Stimulated activated CD8-positive, alpha-beta memory T cell treated with anti-CD3 and anti-CD28 coated beads, Interleukin-7, amount 100 ng/mL, for 24 hours (primary cell): ENCODE measurements at places on chromosomes 2 and 18.

DNA sequence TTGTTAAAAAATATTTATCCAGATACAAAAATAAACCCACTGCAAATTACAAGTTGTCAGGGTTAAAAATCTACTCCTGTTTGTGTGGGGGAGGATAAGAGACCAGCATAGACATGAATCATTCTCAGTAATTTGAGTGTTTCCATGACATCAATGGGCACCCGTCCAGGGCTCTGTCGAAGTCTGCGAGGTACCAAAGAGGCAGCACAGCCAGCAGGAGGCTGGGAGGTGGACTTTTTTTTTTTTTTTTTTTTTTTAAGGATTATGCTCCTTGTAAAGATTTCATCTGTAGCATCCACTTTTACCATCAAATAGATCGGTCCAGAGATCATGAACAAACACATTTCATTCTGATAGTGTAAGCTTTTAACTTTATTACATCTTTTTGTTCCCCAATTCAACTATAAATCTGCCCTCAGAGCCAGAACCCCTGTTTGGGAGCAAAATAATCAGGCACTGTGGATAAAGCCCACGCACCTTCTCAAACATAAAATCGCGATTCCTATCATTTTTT, 182.0 kb downstream of the TCF4 start:
- no peak for DNase-seq

- DNase-seq, result no peak
Observed at GRCh38 chr2:69097891-69098655, 85.1 kb downstream of the ANTXR1 start.

- DNase-seq, result no peak
Observed at GRCh38 chr2:199589306-199589705, 131.6 kb upstream of the SATB2 start.

GRCh38 chr2:111068435-111069058, 52.2 kb upstream of the BCL2L11 start:
- DNase-seq, result no peak

GRCh38 chr2:73260338-73260984, 23.8 kb downstream of the FBXO41 start:
- no peak for DNase-seq

GRCh38 chr2:219557791-219558785, 13.3 kb downstream of the OBSL1 start:
- DNase-seq, result no peak

DNA sequence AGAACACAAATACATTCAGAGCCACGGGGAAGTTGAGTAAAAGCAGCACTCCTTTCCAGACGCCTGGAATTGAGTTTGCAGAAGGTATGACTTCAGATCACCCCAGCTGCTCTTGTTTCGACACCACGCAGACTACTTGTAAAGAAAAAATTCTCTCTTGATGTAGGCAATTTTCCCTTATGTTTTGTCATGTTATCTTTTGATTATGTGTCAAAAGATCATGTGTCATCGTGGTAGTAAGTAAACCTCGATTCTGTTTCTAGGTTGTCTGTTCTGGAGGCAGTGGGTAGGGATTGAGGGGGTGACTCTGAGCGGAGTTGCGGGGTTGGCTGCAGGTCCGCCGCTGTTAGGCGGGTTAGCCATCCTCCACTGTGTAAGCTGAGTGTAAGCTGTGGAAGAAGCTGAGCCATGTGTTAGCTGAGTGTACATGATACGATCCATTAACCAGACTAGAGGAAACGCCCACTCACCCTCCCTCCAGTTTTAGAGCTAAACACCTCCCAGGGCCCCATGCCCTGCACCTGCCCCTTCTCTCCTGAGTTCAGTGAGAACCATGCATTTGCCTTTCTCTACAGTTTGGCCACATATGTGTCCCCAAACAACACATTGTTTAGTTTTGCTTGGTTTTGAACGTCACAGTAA, 181.8 kb downstream of the SNTG2 start:
- DNase-seq, result no peak

DNA sequence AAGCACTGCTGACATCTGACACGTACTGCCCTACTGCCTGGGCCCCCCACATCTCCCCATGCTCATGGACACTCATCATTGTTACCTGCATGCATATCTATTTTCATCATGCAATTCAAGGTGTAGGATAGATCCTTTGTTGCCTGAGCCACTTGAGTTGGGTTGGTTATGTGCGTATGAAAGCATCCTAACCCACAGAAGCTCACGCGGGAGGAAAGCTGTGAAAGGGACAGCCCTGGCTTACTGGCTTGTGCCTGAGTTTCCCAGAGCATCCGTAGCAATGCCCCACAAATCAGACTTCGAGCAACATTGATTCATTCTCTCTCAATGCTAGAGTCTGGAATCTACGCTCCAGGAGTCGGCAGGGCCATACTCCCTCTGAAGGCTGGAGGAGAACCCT, 285.5 kb downstream of the PHLPP1 start:
- no peak for DNase-seq

DNA sequence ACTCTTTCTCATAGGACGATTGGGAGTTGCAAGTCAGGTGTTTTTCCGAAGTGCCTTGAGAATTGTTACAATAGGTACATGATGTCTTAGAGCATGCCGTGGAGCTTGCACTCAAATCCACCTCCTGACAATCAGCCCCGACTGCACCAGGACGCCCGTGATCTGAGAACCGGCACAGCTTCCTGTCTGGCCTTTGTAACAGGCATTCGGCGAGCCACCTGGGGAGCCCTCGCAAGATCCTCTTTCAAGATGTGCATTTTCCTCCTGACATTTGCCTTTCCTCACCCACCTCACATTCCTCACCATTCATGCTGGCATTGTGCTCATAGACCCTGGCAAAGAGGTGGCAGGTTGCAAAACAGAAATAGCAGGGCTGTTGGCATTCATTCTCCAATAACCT, 427.3 kb downstream of the GALR1 start:
- DNase-seq, result no peak

DNA sequence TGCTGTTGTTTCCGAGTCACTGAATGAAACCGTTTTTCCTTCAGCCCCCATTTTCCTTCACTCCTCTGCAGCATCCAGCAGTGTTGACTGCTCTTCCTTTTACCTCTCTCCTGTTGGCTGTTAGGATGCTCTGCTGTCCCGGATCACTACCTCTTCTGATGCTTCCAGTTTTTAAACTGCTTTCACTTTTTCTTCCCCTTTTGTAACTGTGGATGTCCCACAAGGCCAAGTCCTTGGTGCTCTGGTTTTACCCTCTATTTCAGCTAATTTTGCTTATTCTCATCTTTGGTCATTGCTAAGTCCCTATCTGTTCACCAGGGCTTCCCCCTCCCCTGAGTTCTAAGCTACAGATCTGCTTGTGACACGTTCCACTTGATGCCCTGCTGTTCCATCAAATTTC, 39.4 kb upstream of the MAP4K3 start:
- no peak for DNase-seq

DNA sequence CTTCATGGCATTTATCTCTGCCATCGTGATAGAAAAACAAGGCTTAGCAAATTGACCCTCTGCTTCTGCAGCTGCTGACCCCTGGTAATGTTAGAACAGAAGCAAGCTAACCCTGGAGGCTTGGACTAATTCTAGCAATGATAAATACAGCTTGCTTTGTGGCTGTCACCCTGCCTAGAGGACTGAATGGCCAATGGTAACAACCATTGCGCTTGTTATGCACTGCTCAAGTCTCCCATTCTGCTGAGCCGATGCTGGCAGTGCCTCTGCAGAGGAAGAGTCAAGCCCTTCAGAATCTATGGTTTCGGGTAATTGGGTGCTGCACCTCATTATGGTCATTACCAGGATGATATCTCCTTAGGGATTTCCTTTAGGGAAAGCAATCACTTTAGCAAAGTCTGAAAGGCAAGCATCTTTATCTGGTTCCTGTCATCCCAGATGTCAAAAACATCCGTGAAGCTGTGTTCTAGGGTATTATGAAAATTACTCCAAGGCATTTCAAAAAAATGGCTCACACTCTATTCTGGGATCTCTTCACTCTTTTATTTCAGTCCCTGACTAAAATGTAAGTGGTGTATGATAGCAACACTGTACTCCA, 186.8 kb upstream of the DLGAP1 start:
- DNase-seq, result no peak

DNA sequence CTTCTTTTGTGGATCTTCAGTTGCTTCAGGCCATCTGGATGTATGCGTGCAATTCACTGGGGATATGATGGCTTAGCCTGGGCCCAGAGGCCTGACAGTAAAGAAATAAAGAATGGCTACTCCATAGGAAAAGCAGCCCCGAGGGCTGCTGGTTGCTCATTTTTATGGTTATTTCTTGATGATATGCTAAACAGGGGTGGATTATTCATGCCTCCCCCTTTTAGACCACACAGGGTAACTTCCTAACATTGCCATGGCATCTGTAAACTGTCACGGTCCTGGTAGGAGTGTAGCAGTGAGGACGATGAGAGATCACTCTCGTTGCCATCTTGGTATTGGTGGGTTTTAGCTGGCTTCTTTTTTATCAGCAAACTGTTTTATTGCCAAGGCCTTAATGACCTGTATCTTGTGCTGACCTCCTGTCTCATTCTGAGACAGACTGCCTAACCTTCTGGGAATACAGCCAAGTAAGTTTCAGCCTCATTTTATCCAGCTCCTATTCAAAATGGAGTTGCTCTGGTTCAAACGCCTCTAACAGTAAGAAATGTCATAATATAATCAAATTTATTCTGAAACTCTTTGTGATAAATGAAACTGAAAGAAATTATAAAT, 60.5 kb downstream of the DSEL start:
- DNase-seq, result no peak

DNA sequence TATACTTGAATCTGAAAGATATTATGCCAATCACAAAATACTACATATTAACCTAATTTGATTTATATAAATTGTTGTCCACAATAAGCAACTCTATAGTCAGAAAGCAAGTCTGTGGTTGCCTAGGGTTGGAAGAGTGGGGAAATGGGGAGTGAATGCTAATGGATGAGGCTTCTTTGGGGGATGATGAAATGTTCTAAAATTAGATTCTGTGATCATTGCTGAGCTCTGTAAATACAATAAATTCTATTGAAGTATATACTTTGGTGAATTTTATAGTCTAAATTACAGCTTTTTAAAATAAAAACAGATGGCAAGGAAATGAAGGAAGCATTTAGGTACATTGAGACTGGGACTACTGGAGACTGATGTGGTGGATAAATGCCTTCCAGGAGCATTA, 275.5 kb downstream of the MBD2 start:
- no peak for DNase-seq

DNA sequence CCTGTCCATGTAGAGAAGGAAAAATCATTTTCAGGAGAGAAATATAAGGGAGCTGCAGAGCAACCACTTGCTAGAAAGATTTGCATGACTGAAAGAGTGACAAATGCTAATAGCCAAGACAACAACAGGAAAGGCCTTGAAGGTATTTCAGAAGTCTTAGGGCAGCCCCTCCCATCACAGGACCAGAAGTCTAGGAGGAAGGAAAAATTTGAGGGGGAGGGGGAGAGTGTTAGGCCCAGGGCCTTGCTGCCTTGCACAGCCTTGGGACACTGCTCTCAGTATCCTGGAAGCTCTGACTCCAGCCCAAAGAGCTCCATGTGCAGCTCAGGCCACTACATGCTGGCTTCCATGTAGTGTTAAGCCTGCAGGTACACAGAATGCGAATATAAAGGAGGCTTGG, 266.9 kb downstream of the GLI2 start:
- DNase-seq, result no peak
